Stimulated activated CD4-positive, alpha-beta T cell treated with anti-CD3 and anti-CD28 coated beads, Interleukin-1b, Interleukin-23, amount 100 ng/mL, for 1 hour (primary cell): ENCODE measurements at places on chromosomes 12 and 14.

DNA sequence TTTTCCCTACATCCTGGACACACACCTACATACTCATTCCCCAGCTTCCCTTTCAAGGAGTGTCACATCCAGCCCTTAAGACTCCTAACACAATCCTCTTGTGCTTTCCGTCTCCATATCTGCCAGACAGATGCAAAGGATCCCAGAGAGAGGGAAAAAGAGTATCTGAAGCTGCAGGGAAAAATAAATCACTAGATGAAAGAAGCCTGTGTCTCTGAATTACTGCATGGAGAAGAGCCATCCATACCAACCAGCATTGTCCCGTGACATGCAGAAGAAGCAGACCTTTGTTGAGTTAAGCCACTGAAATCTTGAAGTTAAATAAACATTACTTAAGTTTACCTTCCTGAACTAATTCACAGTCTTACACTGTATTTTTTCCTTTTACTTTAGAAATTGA is 54.6 kb downstream of the GTF2A1 start:
- DNase-seq: no peak

GRCh38 chr14:26218861-26219260 is 379.0 kb downstream of the NOVA1 start:
- no peak for DNase-seq

DNA sequence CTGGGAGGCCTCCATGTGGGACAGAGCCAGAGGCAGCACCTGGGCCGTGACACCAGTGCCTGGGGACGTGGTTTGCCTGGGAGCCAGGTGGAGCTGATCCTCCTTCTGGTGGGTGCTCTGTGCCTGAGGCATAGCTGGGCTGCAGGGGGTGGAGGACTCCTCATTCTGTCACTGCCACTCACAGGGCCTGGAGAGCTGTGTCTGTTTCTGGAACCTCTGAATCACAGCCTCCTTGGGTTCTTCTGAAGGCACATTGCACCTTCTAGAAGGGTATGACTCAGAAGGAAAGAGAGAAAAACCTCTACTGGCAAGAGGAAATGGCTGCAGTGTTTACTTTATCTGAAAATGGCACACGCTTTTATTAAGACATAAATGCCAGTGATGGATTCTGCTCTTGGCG is 659.8 kb downstream of the VRK1 start:
- peak; percentile 52 for DNase-seq

GRCh38 chr14:91694643-91695042 is 37.2 kb downstream of the CATSPERB start:
- no peak for DNase-seq

GRCh38 chr12:107369679-107370078 is 276.3 kb upstream of the CRY1 start:
- no peak for DNase-seq

GRCh38 chr14:99192028-99192621 is 79.9 kb downstream of the BCL11B start:
- DNase-seq: no peak

DNA sequence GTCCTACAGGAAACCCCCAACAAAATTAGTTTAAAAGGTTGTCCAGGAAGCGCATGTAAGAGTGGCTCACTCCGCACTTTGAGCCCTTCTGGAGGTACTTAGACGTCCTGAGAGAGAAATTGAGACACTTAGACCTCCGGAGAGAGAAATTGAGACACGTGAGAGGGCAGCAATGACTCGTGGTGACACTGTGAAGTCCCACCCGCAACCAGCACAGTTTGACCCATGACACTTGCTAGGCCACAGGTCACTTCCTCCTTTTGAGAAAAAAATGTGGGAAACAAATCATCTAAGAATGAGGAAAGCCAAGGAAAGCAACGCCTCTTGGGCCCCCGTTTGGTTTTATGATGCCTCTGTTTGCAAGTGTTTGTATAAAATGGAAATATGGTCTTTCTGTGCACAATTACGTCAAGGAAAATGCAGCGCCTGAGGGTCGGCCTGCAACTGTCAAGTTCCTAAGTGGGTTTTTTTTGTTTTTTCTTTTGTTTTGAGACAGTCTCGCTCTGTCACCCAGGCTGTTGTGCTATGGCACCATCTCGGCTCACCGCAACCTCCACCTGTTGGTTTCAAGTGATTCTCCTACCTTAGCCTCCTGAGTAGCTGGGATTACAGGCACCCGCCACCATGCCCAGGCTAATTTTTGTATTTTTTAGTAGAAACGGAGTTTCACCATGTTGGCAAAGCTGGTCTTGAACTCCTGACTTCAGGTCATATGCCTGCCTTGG is 13.6 kb upstream of the CDCA4 start:
- no peak for DNase-seq

- no peak for DNase-seq
Measured at GRCh38 chr14:59465316-59466135, at the start of gene GPR135. GPR135 (minus strand) TSS chr14:59465380; CDS start chr14:59465226, 154 bp downstream.

- DNase-seq: no peak
Measured at GRCh38 chr12:10562306-10562933, 51.0 kb downstream of the MAGOHB start.

DNA sequence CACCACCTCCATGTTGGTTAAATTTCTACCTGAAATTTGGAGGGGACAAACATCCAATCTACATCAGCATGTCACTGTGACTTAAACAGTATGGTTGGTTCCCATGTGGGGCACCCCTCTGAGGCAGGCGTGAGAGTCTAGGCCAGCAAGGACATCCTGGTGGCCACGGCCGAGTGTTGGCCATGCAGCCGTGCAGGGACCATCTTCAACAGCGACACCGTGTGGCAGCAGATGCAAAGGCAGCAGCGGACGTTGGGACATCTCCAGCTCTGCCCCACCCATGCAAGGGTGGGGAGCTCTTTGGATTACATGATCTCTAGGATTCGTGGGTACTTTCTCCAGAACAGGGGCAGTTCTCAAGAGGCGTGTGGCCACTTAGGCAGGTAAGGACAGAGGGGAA is 49.8 kb downstream of the NOC4L start:
- no peak for DNase-seq

- DNase-seq: no peak
Measured at GRCh38 chr14:78164226-78164853, 5.8 kb upstream of the NRXN3 start.

- no peak for DNase-seq
Measured at GRCh38 chr12:83796531-83796930, 1109.8 kb downstream of the TMTC2 start.

GRCh38 chr14:53391156-53391555 is 238.0 kb upstream of the DDHD1 start:
- DNase-seq: no peak

GRCh38 chr12:50504798-50505674 is at the start of gene DIP2B:
DIP2B (plus strand) TSS chr12:50504985; CDS start chr12:50505141, 156 bp downstream.
- DNase-seq: peak; percentile 89

- no peak for DNase-seq
Measured at GRCh38 chr14:54782751-54783659, 119.6 kb downstream of the GCH1 start.

DNA sequence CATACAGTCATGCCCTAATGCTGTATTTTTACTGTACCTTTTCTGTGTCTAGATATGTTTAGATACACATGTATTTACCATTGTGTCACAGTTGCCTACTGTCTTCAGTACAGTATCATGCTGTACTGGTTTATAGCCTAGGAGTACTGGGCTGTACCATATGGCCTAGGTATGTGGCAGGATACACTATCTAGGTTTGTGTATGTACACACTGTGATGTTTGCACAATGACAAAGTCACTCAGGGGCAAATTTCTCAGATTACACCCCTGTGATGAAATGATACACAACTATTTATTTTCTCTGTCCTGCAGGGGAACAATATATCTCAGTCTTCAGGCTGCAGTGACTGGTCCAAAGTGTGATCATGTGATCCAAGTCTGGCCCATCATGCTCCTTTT is 1076.1 kb downstream of the VRK1 start:
- DNase-seq: no peak

GRCh38 chr14:58665773-58666500 is 28.2 kb downstream of the DACT1 start:
- DNase-seq: no peak

GRCh38 chr12:96271469-96272199 is 77.5 kb downstream of the ELK3 start:
- no peak for DNase-seq

GRCh38 chr12:54933376-54933775 is 51.2 kb downstream of the TESPA1 start:
- DNase-seq: no peak

GRCh38 chr14:76786601-76787000 is 25.3 kb downstream of the VASH1 start:
- DNase-seq: no peak

- no peak for DNase-seq
Measured at GRCh38 chr14:95339301-95339865, 19.7 kb upstream of the CLMN start.

DNA sequence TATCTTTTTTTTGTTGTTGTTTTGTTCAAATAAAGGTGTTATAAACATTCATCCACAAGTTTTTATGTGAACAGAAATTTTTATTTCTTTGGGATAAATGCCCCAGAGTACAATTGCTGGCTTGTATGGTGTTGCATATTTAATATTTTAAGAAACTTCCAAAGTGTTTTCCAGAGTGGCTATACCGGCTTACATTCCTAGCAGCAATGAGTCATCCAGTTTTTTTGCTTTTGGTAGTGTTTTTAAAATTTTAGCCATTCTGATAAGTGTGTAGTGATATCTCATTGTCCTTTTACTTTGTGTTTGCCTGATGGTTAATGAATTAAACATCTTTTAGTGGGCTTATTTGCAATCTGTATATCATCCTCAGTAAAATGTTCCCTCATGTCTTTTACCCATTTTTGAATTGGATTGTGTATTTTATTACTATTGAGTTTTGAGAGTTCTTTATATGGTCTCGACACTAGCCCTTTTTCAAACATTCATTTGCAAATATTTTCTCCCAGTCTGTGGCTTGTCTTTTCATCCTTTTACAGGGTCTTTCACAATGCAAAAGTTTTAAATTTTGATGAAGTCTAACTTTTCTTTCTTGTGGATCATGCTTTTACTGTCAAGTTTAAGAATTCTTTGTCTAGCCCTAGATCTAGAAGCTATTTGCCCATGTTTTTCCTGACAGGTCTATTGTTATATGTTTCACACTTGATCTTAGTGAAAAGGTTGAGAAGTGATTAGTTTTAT is 29.5 kb downstream of the PPP4R4 start:
- no peak for DNase-seq

- DNase-seq: no peak
Measured at GRCh38 chr14:102280376-102280962, 24.5 kb downstream of the MOK start.

GRCh38 chr12:68559984-68560850 is 50.5 kb upstream of the RAP1B start:
- no peak for DNase-seq

GRCh38 chr14:21978999-21979314 is 305.3 kb upstream of the OR4E1 start:
- no peak for DNase-seq
